Activated naive CD8-positive, alpha-beta T cell treated with anti-CD3 and anti-CD28 coated beads for 36 hours (primary cell): ENCODE measurements at places on chromosomes 3 and 15.

DNA sequence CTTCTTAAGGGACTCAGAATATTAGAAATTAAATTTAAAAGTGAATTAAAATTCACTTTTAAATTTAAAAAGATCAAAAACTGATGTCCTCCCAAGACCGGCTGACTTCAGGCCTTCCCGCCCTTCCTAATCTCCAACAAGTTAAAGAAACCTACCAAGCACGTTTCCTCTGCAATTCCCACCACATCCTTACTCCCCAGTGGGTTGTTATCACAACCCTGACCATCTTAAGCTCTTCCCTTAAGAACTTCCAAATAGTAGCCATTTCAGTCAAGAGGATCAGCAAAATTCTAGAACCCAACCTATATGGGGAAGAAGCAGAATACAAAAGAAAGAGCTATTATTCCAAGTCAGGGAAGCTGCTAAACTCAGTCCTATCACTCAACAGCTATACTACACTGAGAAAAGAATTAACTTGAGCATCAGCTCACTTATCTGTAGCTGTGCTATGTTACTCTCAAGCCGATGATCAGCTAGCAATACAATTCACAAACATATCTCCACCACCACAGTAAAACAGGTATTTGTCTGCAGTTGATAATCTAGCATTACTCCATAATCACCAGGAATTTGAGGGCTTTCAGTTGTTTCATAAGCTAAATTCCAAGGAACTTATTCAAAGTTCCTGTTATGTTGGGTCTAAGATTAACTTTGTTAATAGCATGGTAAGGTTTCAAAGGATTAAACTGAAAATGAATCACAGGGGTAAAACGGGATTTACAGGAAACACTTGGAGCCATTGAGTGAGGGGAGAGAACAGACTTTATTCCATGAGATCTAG, 14.3 kb downstream of the ABCC5 start:
- DNase-seq = no peak

DNA sequence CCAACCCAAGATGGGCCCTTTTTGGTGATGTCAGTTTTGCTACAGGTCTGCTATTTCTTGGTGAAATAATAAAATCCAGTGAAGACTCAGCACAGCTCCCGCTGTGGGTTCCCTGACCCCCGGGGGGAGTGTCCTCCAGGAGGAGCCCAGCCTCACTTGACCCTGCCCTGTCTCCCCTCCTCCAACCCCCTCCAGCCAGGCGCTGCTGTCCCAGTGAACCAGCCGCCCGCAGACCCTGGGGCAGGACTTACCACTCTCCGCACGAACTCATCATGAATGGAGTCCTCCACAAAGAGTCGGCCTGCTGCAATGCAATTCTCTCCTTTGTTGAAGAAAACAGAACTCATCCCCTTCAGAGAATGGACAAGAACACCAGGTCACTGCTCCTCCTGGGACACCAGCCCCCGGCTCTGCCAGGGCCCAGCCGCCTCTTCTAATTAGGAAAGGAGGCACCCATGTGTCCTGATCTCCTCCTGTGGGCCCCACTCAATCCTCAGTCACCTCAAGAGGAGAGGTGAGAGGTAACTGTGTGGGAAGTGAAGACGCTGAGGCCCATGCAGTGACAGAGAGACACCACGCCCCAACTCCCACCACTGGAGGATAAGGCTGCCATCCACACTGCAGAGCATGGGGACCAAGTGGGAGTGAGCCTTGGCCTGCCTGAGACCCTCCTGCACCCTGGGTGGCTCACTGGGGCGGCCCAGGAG, 28.8 kb upstream of the SLC41A3 start:
- no peak for DNase-seq

DNA sequence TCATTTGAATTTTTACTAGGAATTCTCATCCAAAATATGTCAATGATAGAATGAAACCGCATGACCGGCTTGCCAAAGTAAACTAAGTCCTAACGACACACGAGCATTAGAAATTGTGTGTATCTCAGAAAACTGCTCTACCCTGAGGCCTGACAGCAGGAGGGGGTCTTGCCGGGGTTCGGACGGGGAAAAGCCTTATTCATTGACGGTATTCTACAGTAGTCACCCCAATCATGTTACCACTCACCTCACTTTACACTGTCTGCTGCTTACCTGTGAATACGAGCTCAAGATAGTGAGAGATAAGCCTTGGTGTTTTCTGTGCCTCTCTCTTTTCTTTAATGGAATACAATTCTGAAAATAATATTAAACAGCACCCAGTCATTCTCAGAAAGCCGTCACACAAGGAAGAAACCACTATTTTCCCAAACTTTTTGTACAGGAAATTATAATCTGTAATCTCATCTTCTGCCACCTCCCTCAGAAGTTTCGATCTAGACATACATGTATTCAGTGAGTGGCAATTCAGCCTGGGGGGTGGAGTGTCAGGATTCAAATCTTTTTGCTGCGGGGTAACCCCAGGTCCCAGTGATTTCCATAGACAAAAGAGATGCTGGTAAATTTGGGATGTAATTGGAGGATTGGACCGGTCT, 492 bp upstream of the FAM43A start:
- DNase-seq = no peak

- DNase-seq = no peak
Observed at GRCh38 chr15:93067649-93068085, 21.3 kb downstream of the RGMA start.

DNA sequence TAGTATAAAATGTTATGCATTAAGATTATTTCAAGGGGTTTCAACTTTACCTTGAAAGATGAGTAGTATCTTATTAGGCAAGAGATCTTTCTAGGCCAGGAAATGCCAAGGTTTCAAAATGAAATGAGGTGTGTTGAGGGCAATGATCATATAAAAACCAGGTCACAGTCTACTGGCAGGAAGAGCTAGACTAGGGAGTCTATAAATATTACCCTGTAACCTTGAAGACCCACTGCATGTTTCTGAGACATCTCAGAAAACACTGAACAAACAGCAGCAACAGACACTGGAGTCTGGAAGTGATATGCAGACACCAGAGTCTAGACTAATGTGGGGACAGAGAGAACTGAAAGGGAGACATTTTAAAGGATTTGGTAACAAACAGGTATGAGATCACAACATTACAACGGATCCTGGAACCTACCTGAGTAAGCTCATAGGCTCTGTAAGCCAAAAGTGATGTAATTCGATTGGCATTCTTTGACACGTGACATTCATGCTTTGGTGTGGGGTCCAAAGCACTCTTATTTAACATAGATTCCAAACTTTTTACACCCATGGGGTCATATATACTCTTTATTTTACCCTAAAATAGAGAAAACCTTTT, 15.0 kb downstream of the TASOR start:
- no peak for DNase-seq
